Activated CD4-positive, CD25-positive, alpha-beta regulatory T cell treated with anti-CD3 and anti-CD28 coated beads, Interleukin-2, amount 50 U/mL, for 16 hours (primary cell): ENCODE measurements at places on chromosomes 6 and 20.
A peak's percentile ranks its signal among the peaks of the same experiment; 100 is the strongest.

- no peak for DNase-seq
Measured at GRCh38 chr6:163132050-163132750, 282.3 kb upstream of the QKI start.

- no peak for DNase-seq
Measured at GRCh38 chr6:160337301-160337700, 10.9 kb upstream of the SLC22A3 start.

- DNase-seq: no peak
Measured at GRCh38 chr6:167838207-167838748, 11.6 kb downstream of the AFDN start.

- DNase-seq: no peak
Measured at GRCh38 chr20:10047427-10047826, 12.6 kb downstream of the ANKEF1 start.

DNA sequence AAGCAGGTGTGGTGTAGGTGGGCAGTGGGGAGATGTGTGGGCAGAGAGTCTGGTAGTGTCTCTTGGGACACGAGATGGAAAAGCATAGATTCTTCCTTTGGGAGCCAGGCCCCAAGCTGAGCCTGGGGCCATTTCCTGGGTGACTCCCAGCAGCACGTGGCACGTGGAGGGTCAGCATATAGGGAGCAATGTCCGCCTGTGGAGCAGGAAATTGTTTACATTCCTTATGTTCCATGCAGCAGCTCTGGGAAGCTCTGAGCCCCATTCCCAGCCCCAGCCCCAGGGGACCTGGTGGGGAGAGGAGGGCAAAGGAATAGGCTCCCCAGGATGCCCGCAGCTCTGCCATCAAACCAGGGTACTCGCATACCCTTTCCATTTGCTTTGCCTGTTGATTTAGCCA, 57.6 kb downstream of the DAAM2 start:
- DNase-seq: no peak

DNA sequence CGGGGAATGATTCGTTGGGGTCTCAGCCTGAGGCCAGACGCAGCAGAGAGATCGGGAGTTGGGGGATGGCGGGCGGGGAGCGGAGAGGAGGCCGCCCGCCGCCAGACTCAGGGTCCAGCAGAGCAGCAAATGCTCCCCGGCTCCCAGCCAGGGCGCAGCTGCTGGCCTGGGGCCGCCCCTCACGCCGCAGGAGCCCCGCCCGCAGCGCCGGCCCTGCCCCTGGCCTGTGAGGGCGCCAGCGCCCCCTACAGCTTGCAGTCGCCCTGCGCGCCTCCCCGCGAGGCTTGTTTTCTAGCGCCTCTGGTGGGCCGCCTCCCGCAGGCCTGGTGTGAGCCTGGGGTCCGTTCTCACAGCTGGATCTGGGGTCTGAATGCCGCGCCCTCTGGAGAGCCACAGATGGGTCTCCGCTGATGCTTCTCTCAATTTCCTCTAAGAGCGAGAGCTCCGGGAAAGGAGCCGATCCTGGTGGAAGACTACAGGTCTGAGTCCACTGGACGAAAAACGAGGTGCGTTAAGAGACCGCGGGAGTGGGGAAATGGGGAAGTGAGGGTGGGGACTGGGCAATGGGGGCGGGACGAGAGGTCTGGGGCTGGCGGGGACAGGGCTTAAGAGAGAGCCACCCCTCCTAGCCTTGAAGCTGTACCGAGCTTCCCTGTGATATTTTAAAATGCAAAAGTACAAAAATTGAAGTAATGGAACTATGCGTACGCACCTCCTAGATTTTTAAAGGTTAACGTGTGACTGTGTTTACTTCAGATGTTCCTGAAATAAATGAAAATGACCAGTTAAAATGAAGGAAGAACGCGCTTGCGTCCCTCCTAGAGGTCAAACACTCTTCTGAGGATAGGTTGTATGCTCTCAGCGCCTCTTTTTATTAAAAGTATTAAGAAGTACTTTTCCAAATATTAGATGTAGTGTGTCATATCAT, 30.1 kb downstream of the TRIM38 start:
- DNase-seq: peak; percentile 88

GRCh38 chr6:163999475-164000125, 585.1 kb downstream of the QKI start:
- no peak for DNase-seq

- DNase-seq: no peak
Measured at GRCh38 chr6:145836170-145836569, 21.6 kb upstream of the FBXO30 start.

DNA sequence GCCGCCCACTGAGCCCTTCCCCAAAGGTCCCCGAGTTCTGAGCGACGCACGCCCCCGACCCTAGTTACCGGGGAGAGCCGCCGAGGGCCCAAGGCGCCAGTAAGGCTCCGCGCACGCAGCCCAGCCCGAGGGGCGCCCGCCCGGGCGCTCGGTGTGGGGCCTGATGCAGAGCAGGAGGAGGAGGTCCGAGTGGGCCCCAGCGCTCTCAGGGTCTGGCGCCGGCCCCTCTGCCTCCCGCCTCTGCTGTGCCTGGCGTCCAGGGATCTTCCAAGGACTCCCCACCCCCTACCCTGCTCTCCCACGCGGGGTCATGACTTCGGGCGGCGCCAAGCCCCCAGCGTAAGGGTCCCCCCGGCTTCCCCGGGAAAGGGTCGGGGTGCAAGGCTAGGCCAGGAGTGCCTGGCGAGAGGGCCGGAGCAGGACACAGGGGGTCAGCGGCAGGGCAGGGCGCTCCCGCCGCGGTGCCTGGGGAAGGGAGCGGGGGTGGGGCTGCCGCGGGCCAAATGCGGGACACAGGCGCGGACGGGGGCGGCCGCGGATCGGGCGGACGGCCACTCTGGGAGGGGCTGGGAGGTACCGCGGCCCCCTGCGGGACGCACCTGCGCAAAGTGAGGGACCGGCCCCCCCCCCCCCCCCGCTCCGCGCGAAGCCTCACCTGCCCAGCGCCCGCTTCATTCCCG, 637 bp downstream of the ABHD12 start:
- no peak for DNase-seq

DNA sequence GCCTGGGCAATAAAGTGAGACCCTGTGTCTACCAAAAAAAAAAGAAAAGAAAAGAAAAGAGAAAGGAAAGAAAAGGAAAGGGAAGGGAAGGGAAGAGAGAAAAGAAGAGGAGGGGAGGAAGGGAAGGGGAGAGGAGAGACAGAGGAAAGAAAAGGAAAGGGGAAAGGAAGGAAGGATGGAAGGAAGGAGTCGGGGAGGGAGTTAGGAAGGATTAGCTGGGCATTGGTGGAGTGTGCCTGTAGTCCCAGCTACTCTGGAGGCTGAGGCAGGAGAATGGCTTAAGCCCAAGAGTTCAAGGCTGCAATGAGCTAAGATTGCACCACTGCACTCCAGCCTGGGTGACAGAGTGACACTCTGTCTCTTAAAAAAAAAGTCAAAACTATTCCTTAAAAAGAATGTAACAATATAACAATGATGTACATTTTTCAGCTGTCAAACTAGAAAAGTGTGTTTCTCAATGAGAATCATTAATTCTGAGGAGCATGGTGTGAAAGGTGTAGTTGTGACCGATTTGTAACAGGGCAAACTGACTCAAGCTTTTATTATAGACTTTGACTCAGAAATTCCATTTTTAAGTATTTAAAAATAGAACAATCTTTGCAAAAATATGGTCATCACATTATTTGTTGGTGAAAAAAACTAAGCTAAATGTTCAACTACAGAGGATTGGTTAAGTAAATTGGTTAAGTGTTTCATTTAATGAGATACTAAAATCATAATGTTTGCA, 14.7 kb downstream of the SNRPB start:
- no peak for DNase-seq

GRCh38 chr20:44041001-44041400, 126.3 kb downstream of the TOX2 start:
- DNase-seq: no peak

DNA sequence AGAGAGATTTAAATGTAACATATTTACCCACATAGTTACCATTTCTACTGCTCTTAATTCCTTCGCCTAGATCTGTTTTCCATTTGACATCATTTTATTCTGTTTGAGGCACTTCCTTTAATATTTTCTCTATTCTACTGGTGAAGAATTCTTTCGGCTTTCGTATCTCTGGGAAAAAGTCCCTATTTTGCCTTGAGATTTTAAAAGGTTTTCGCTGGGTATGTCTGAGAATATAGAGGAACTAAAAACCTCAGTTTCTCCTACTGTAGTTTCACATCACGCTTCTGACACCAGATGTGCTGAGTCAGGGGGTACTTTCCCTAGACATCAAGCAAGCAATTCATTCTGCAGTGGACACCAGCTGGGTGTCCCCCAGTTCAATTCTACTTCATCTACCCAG, 61.7 kb downstream of the E2F3 start:
- DNase-seq: no peak

DNA sequence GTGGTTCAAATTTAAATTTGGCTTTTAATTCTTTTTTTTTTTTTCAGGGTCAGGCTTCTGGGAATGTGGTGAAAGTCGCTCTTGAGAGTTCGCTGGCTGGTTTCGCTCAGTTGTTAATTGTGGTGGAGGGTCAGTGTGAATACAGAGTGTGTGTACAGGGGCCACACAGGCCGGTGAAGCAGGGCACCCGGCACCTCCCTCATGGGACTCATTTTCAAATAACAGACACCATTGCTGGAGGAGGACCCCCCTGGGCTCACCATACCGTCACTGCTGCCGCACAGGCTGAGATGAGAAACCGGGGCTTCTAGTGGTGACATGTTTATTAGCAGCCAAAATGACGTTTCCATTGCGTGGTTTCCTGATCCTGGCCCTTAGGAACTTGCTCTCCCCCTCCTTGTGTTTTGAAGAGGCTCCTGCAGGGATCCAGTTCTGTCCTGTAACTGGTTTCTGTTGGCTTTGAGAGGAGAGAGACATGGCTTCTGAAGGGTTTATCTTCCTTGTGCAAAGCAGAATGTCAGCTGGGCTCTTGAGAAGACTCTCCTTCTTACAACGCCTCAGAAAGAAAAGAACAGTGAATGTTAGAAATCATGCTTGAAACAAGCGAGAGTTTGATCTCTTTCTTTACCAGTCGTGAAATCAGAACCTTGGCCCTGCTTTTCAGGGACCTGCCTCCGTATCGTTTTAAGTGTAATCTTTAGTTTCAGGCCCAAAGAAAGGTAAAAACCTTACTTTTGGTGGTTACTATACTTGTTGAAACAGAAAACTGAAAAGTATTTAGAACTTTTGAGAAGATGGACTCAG, 37.8 kb downstream of the DUSP22 start:
- DNase-seq: no peak

- DNase-seq: no peak
Measured at GRCh38 chr20:48771542-48771941, 56.3 kb downstream of the PREX1 start.

DNA sequence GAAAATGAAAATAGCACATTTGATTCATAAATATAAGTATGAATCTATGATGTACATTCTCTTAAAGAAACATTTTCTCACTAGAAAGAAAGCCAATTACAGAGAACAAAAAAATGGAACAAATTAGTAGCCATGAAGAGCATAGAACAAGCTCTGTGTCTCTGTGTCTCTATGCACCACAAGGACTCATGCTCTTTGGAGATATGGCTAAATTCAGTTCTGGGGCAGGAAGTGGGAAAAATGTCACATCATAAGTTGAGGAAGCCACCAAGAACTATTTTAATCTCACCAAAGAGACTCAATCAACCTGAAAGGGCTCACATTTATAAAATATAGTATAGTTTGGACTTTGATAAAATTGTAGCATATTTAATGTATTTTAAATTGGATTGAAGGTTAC, 1259.8 kb upstream of the GJE1 start:
- no peak for DNase-seq

- DNase-seq: no peak
Measured at GRCh38 chr6:71258078-71258866, 30.3 kb upstream of the OGFRL1 start.

GRCh38 chr6:167103041-167103891, 19.6 kb upstream of the CCR6 start:
- no peak for DNase-seq

DNA sequence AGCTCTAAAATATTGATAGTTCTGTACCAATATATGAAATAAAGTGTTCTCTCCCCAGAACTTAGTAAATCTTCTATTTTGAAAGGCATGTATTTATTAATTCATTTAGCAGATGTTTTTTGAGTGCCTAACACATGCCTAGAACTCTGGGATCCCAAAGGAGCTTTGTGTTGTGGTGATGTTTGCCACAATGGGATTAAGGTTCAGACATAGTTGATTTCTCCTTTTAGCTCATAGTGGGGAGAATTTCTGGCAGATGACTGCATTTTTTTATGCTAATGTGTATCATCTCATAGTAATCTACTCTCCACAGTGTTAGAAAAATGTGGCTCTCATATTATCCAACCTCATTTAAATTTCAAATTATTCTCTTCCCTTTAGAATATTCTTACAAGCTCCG, 21.7 kb downstream of the MYB start:
- DNase-seq: no peak

- DNase-seq: no peak
Measured at GRCh38 chr6:116192786-116193185, 61.1 kb downstream of the TSPYL4 start.

DNA sequence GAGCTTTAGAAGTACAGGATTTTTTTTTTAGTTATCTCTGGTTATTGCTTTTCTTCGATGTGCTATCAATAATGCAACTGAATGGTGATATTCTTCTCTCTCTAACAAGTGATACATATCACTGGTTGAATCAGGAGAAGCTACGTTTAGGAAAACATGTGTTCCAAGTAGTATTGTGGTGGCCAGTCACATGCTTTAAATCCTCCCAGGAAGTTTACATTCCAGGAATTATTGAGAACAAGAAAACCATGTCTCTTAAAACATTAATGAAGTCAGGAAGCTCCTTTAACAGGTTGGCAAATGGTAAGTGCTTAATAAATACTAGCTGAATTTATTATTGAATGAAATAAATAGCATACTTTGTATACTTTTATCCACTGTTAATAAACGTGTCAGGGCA, 371.1 kb downstream of the BCKDHB start:
- no peak for DNase-seq

DNA sequence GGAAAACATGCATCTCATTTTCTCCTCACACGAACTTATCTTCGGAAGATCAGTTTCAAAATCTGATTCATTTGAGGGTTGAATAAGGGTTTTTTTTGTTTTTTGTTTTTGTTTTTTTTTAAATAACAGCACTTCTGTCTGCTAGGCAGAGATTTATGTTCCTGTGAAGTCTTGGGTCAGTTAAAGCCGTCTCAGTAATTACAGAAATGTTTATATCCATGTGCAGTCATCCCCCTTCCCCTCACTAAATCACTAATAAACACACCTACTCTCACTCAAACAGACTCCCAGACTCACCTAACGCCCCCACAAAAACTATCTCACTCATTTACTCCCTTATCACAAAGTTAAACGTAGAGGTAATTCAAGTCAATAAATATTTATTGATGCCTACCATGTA, 214.2 kb upstream of the SUPT3H start:
- no peak for DNase-seq

DNA sequence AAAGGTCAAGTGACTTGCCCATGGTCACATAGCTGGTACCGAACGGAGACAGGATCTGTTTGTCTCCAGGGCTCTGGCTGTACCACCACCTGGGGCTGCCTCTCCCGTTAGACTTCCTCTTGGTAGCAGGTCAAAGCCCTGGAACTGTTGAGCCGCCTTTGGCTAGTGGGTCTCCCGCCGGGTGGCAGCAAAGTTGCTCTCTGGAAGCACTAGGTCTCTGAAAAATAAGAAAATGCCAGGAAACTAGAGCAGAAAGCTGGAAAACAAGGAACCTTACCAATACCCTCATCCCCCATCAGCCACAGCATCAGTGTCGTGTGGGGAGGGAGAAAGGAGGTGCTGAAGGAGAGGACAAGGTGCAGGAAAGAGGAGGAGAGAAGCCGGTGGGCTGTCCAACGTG, 291.0 kb upstream of the SUPT3H start:
- DNase-seq: no peak
